ENCODE measurements at places on chromosomes 1 and 21. TPM values are rescaled to one million over a fixed set of nuclear protein-coding genes. Genes with fewer than 3 reads are reported as not detected.

The RUNX3 gene
- total RNA-seq: 1.7 TPM

The FAM177B gene
- total RNA-seq: not detected

The CFHR3 gene
- total RNA-seq: 1.5 TPM

The TEDDM1 gene
- total RNA-seq: not detected

The TAL1 gene
- 9.3 TPM for total RNA-seq

The KRTAP19-1 gene
- total RNA-seq: not detected

GRCh38 chr1:218851586-218851985, 322.1 kb upstream of the LYPLAL1 start:
- DNase-seq: peak; percentile 42

DNA sequence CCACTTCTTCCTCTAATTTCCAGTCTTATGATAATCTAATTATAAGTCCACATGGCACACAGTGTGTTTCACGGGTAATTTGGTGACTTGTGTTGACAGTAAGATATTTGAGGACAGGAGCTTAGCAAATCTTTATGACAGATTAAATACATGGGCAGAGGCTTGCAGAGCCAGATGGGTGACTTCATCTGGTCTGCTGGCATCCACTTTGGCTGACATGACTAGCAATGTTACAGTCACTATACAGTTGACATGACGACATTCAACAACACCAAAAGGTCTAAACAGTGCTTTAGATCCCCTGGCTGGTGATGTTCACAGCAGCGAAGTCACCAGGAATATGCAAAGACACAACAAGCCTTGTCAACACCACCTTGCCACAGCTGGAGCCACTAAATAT, 147.2 kb downstream of the ETS2 start:
- no peak for DNase-seq

- no peak for DNase-seq
Observed at GRCh38 chr1:232179896-232180778, 449.8 kb downstream of the SIPA1L2 start.

DNA sequence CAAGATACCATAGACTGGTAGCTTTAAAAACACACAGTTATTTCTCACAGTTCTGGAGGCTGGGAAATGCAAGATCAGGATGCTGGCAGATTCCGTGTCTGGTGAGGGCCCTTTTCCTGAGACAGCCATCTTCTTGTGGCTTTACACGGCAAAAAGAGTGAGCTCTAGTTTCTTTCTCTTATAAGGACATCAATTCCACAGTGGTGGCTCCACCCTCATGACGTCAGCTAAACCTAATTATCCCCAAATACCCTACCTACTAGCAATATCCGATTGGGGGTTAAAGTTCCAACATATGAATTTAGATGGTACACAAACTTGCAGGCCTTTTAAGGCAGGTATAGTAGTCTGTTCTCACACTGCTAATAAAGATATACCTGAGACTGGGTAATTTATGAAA, 77.7 kb downstream of the PRRX1 start:
- no peak for DNase-seq

Data from lung (tissue), 17 donors.